ENCODE measurements at places on chromosomes 16 and 17.

DNA sequence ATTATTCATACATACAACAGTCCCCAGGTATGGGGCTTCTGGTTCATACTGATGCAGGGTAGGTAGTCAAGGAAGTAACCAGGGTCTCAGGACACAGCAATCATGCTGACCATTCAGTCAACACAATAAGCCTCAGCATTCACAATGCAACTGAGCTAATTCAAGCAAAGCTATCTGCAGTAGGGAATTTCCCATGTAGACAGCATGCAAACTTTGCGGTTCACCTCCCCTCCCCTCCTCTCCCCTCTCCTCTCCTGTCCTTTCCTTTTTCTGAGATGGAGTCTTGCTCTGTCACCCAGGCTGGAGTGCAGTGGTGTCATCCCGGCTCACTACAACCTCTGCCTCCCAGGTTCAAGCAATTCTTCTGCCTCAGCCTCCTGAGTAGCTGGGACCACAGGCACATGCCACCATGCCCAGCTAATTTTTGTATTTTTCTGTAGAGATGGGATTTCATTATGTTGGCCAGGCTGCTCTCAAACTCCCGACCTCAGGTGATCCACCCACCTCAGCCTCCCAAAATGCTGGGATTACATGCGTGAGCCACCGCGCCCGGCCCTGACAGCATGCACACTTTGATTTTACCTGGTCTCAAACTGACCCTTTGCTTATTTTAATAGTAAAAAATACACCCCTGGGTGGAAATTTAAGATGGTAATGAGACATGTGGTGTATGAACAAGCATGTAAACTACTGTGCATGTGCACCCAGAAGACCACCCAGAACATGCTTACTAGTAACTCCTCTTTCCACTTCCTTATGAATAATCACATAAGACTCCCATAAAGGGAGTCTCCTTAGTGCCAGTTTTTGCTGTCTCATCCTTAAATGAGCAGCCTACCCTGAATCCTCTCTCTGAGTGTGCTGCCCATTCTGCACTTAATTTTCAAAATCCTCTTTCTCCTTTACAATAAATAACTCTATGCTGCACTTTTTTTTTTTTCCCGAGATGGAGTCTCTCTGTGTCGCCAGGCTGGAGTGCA is 9.3 kb upstream of the RNF135 start:
- no peak for DNase-seq
- H3K4me1 ChIP-seq: no peaks in the 10 kb centered on the region
- H3K27ac ChIP-seq: no peak overlapping the region
- no peaks in the 10 kb centered on the region for H3K36me3 ChIP-seq

- no peaks in the 10 kb centered on the region for H3K4me1 ChIP-seq
- no peak for DNase-seq
- H3K27me3 ChIP-seq: no peaks in the 10 kb centered on the region
- no peak overlapping the region for H3K4me3 ChIP-seq
- no peaks in the 10 kb centered on the region for H3K36me3 ChIP-seq
These were observed 132.3 kb downstream of the TRIM37 start for GRCh38 chr17:58974354-58974753.

DNA sequence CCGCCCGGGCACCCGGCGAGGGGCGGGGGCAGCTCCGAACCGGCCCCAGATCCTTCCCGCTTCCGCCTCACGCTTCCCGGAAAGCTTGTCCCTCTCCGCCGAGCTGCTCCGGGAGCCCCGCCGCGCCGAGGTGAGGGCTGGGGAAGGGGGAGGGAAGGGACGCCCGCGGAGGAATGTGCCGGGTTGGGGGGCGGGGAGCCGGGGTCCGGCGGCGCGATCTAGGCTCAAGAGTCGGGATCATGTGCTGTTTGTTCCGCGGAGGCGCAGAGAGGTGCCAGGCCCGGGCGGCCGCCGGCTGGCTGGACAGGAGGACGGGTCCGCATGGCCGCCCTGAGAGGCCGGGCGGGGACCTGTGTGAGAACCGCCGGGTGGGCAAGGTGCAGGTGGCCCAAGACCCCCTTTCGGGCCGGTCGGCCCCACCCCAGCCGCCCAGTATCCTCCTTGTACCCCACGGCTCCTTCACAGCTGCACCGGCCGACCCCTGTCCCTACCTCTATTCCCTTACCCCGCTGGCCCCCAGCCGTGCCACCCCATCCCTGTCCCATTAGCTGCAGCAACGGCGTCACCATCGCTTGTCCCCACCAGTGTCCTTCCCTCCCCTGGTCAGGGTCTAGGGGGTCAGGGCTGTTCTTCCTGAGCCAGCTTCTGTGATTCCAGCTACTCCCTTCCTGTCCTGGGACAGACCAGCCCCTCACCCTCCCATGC is 429 bp downstream of the KIF1C start:
- peak overlapping the region; percentile 89 for H3K27ac ChIP-seq
- DNase-seq: no peak
- H3K27me3 ChIP-seq: no peaks in the 10 kb centered on the region
- peaks cover 37% of the 10 kb centered on the region for H3K4me1 ChIP-seq
- H3K36me3 ChIP-seq: peaks cover 25% of the 10 kb centered on the region

- H3K27me3 ChIP-seq: no peaks in the 10 kb centered on the region
- no peak for DNase-seq
- H3K27ac ChIP-seq: peak overlapping the region; percentile 50
These were observed 35.7 kb upstream of the MED9 start for GRCh38 chr17:17440938-17441675.

- no peak overlapping the region for H3K27ac ChIP-seq
- H3K36me3 ChIP-seq: no peaks in the 10 kb centered on the region
- H3K4me1 ChIP-seq: no peaks in the 10 kb centered on the region
- no peak for DNase-seq
- no peaks in the 10 kb centered on the region for H3K27me3 ChIP-seq
These were observed 64.6 kb downstream of the CDK5R1 start for GRCh38 chr17:32551186-32551955.

GRCh38 chr16:6081320-6081976 is 983.9 kb upstream of the EEF2KMT start:
- no peak overlapping the region for H3K4me3 ChIP-seq
- H3K36me3 ChIP-seq: no peaks in the 10 kb centered on the region
- H3K27ac ChIP-seq: no peak overlapping the region
- H3K4me1 ChIP-seq: no peaks in the 10 kb centered on the region
- H3K27me3 ChIP-seq: no peaks in the 10 kb centered on the region
- no peak for DNase-seq

- no peaks in the 10 kb centered on the region for H3K4me1 ChIP-seq
- no peak overlapping the region for H3K4me3 ChIP-seq
- H3K27ac ChIP-seq: no peak overlapping the region
- DNase-seq: no peak
These were observed 27.7 kb upstream of the BCO1 start for GRCh38 chr16:81210807-81211206.

- H3K4me3 ChIP-seq: no peak overlapping the region
- DNase-seq: no peak
- no peak overlapping the region for H3K27ac ChIP-seq
- H3K27me3 ChIP-seq: peaks cover 100% of the 10 kb centered on the region
These were observed 11.5 kb upstream of the FOXF1 start for GRCh38 chr16:86498671-86499439.

- peak overlapping the region; percentile 32 for H3K27ac ChIP-seq
- DNase-seq: no peak
- H3K4me3 ChIP-seq: no peak overlapping the region
- H3K36me3 ChIP-seq: no peaks in the 10 kb centered on the region
- peaks cover 29% of the 10 kb centered on the region for H3K4me1 ChIP-seq
- H3K27me3 ChIP-seq: peaks cover 20% of the 10 kb centered on the region
These were observed 821 bp upstream of the GFAP start for GRCh38 chr17:44915862-44916780.

DNA sequence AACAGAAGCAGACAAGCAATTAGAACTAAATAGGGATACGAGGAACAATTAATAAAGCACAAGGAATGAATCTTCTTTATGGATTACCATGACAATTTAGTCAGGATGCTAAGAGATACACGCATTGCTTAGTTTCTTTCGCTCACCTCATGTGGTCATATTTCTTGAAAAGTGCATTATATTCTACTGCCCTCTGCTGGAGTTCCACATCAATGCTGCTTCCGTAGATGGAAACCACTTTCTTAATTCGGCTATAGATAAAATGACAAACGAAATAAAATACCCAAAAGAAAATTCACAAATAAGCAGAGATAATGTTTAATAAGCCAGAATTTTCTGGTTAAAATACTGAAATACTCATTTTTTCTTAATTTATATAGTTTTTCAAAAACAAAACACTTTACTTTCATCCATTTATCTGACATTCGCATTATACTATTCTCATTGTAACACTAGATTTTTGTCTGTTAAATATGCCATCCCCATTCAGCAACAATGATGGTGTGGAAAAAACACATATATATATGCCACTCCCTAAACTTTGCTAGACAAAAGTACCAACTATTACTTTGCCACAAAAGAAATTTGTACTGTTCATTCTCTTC is 22.0 kb upstream of the PHLPP2 start:
- no peak overlapping the region for H3K27ac ChIP-seq
- no peaks in the 10 kb centered on the region for H3K27me3 ChIP-seq
- peaks cover 93% of the 10 kb centered on the region for H3K36me3 ChIP-seq
- no peak for DNase-seq
- H3K4me3 ChIP-seq: no peak overlapping the region
- no peaks in the 10 kb centered on the region for H3K4me1 ChIP-seq

GRCh38 chr17:73340093-73340596 is 28.3 kb upstream of the CDC42EP4 start:
- H3K4me3 ChIP-seq: no peak overlapping the region
- H3K4me1 ChIP-seq: peaks cover 51% of the 10 kb centered on the region
- no peaks in the 10 kb centered on the region for H3K27me3 ChIP-seq
- no peak overlapping the region for H3K27ac ChIP-seq
- H3K36me3 ChIP-seq: no peaks in the 10 kb centered on the region
- no peak for DNase-seq

- no peak for DNase-seq
- H3K27me3 ChIP-seq: no peaks in the 10 kb centered on the region
- H3K4me1 ChIP-seq: no peaks in the 10 kb centered on the region
These were observed 69.0 kb downstream of the ANKFN1 start for GRCh38 chr17:56222255-56222654.

- no peaks in the 10 kb centered on the region for H3K4me1 ChIP-seq
- H3K36me3 ChIP-seq: no peaks in the 10 kb centered on the region
- no peak overlapping the region for H3K27ac ChIP-seq
- no peak for DNase-seq
- no peaks in the 10 kb centered on the region for H3K27me3 ChIP-seq
These were observed 83.5 kb upstream of the DNAJA2 start for GRCh38 chr16:47056688-47057629.

- H3K36me3 ChIP-seq: no peaks in the 10 kb centered on the region
- no peaks in the 10 kb centered on the region for H3K27me3 ChIP-seq
- H3K4me3 ChIP-seq: no peak overlapping the region
- no peak overlapping the region for H3K27ac ChIP-seq
These were observed 8.9 kb downstream of the HSD17B2 start for GRCh38 chr16:82043680-82044584.

- DNase-seq: no peak
- H3K36me3 ChIP-seq: no peaks in the 10 kb centered on the region
- no peaks in the 10 kb centered on the region for H3K4me1 ChIP-seq
- H3K27ac ChIP-seq: no peak overlapping the region
These were observed 10.0 kb upstream of the ABCA3 start for GRCh38 chr16:2350500-2350899.

DNA sequence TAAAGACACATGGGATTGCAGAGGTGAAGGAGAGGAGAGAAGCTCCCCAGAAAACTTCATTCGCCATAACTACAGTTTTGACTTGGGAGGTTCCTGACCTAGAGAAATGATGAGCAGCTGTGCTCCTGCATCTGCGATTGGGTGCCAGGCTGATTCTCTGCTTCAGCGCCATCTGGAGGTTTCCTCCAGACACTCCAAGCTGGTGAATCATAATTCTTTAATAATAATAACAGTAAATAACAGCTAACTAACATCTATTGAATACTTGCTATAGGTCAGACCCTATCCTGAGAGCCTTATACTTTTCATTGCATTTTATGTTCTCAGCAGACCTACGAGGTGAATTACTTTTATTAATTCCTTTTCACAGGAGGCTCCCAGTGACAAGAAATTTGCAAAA is 575.8 kb downstream of the TOX3 start:
- H3K27ac ChIP-seq: no peak overlapping the region
- no peaks in the 10 kb centered on the region for H3K4me1 ChIP-seq
- DNase-seq: no peak
- no peak overlapping the region for H3K4me3 ChIP-seq
- no peaks in the 10 kb centered on the region for H3K27me3 ChIP-seq
- no peaks in the 10 kb centered on the region for H3K36me3 ChIP-seq

GRCh38 chr16:53937161-53937880 is 233.4 kb downstream of the FTO start:
- no peaks in the 10 kb centered on the region for H3K36me3 ChIP-seq
- H3K4me1 ChIP-seq: no peaks in the 10 kb centered on the region
- H3K4me3 ChIP-seq: no peak overlapping the region
- H3K27ac ChIP-seq: no peak overlapping the region

DNA sequence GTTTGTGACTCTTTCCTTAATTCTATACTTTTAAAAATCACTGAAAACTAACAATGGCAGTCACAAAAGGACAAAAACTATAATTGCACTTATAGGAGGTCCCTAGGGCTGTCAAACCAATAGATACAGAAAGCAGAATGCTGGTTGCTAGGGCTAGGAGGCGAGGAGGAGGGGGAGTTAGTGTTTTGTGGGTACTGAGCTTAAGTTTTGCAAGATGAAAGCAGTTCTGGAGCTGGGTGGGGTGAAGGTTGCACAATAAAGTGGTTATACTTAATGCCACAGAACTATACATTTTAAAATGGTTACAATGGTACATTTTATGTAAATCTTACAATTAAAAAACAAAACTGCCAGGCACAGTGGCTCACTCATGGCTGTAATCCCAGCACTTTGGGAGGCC is 27.3 kb downstream of the NUBP1 start:
- no peak for DNase-seq
- no peak overlapping the region for H3K4me3 ChIP-seq
- H3K4me1 ChIP-seq: peaks cover 4% of the 10 kb centered on the region

- no peaks in the 10 kb centered on the region for H3K4me1 ChIP-seq
- no peaks in the 10 kb centered on the region for H3K27me3 ChIP-seq
- H3K36me3 ChIP-seq: peaks cover 3% of the 10 kb centered on the region
- H3K4me3 ChIP-seq: no peak overlapping the region
- DNase-seq: no peak
These were observed 18.1 kb downstream of the PRMT7 start for GRCh38 chr16:68328860-68329390.

DNA sequence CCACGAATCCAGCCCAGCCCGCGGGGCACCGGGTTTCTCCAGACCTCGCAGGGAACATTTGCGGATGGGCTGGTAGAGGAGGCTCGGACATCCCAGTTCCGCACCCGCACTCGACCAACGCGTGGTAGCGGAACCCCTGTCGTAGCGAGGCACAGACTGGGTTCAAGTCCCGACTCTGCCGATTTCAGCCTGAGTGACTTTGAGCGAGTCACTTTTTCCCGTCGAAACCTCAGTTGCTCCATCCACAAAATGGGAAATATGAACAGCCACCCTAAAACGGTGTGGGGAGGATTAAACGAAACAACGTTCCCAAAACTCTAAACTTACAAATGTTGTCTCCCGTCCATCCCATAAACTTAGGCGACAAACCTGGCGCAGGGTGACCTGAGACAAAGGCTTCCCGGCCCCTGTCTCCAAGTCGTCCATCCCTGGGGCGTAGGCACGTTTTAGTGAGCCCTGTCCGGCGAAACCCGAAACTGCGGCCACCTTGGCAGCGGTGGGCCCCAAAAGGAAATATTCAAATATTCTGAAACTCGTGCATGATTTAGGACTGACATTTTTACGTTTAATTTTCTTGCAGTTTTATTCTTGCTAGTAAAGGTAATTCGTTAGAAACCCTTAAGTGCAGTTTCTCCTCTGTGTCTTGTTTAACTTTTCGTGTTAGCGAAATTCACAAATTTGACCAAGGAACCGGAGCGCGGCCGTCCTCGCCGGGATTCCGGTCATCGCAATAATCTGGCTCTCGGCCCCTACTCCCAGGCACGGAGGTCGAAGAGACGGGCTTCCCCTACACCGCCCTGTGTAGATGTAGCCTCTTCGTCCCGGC is 1.9 kb upstream of the MLLT6 start:
- no peaks in the 10 kb centered on the region for H3K36me3 ChIP-seq
- H3K4me1 ChIP-seq: peaks cover 62% of the 10 kb centered on the region
- DNase-seq: no peak

All from tibial nerve (tissue), 4 donors.